T-helper 17 cell (primary cell): ENCODE measurements at places on chromosomes 1 and 21. TPM values are rescaled to one million over a fixed set of nuclear protein-coding genes. Genes with fewer than 3 reads are reported as not detected.

The SAMD13 gene
- total RNA-seq, result not detected

The ACOT11 gene
- 0.78 TPM for total RNA-seq

The SLAMF9 gene
- total RNA-seq, result not detected

The ZNF695 gene
- total RNA-seq, result not detected

The RGS8 gene
- total RNA-seq, result not detected

The OPTC gene
- total RNA-seq, result not detected

The OR2W3 gene
- 6.6 TPM for total RNA-seq

The CA14 gene
- not detected for total RNA-seq

The SOAT1 gene
- 35.4 TPM for total RNA-seq

The LIN9 gene
- total RNA-seq, result 2.8 TPM

The TRIM58 gene
- 44.2 TPM for total RNA-seq

DNA sequence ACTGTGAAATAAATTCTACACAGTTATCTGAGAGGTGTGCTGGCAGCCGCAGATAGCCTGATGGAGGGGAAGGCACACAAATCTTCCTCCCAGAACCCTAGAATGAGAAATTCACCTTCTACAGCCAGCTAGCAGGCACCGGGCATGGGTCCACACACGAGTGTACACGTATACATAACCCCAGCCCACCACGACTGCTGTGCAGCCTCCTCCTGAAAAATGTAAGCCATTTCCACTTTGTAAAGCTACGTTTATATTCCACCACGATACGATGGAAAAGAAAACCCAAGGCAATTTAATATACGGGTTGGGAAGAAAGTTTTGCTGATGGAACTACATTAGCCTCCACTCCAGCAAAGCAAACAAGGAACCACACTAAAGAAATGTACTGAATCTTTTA lies 1.8 kb downstream of the BTG3 start:
- no peak for DNase-seq

GRCh38 chr1:108038653-108039236 lies 73.8 kb upstream of the VAV3 start:
- DNase-seq, result no peak

GRCh38 chr1:227465256-227465655 lies 98.1 kb upstream of the ZNF678 start:
- DNase-seq, result no peak

DNA sequence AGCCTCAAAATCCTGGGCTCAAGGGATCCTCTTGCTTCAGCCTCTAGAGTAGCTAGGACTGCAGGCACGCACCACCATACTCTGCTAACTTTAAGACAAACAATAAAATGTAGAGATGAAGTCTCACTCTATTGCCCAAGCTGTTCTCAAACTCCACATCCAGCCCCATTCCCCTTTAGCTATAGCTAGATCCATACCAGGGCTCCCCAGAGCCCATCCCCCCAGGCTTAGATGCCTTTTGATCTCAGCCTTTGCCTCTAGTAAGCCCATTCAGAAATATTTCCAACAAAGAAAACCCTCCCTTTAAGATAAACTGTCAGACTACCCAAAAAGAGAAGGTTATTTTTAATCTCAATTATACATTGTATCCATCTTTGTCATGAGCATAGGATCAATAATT lies 325.4 kb downstream of the CHRM3 start:
- DNase-seq, result no peak

DNA sequence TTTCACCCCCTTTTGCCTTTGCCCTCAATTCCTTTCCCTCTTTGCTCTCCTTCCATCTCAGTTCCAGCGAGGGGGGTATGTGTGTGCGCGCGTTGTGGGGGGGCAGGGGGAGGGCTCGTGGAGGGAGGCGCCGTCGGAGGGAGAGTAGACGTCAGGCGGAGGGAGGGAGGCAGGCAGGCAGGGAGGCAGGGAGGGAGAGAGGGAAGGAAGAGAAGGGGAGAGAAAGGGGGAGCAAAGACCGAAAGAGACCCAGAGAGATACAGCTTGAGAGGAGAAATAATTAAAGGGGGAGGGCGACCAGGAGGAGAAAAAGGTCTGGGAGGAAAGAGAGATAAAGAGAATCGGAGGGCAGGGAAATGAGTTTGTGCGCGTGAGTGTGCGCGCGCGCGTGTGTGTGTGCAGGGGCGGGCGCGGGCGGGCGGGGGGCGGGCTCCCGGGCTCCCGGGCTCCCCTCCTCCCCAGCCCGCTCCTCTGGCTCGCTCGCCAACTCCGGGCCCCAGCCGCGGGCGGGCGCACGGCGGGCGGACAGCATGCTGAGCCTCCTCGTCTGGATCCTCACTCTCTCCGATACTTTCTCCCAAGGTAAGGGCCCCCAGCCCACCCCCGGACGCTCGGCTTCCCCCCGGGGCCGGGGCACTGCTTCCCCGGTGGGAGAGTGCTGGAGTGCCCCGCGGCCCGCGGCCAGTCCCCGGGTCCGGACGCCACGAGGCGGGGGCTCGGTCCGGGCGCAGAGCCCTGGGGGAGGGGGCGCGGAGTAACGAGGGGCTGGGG lies at the start of gene KIRREL1:
Gene KIRREL1, plus strand, starts transcription at position 499 of the 771 bp plus-strand sequence. Its CDS starts 32 bp downstream, at position 531.
- no peak for DNase-seq

DNA sequence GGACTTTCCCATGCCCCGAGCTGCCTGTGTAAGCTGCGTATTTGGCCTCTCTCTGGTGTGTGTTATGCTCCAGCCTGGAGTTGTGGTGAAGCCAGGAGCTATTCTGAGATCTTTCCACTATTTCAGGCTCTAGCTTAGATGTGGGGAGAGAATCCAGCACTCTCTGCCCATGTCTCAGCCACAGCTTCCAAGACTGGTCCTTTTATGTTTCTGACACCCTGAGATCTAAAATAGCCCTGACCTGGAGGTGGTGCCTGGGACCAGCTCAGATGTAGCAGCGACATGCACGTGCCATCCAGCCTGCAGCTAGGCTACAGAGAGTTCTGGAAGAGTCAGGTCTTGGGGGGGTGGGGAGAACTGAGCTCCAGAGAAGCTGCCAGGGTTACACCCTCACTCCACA lies 76.5 kb downstream of the TENT5C start:
- no peak for DNase-seq

DNA sequence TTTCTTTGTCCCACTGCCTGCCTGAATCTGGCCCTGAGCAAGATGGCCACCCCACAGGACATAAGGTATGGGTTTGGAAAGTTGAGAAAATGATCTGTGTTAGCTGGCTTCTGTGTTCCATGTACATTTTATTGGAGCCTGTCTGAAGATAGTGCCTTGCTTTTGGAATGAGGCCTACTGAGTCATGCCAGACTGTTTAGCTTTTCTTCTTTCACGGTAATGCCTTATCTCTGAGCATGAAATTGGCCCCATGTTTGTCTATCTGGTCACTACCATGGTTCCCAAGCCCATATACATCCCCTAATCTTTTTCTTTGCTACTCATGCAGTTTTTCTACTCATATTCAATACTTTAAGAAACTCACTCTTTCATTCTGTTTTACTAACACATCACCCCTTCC lies 85.1 kb upstream of the LMO4 start:
- DNase-seq, result no peak

- no peak for DNase-seq
These were observed 2.2 kb downstream of the ATPAF1 start for GRCh38 chr1:46665983-46666382.

GRCh38 chr1:3809680-3810079 lies 13.4 kb upstream of the LRRC47 start:
- no peak for DNase-seq

DNA sequence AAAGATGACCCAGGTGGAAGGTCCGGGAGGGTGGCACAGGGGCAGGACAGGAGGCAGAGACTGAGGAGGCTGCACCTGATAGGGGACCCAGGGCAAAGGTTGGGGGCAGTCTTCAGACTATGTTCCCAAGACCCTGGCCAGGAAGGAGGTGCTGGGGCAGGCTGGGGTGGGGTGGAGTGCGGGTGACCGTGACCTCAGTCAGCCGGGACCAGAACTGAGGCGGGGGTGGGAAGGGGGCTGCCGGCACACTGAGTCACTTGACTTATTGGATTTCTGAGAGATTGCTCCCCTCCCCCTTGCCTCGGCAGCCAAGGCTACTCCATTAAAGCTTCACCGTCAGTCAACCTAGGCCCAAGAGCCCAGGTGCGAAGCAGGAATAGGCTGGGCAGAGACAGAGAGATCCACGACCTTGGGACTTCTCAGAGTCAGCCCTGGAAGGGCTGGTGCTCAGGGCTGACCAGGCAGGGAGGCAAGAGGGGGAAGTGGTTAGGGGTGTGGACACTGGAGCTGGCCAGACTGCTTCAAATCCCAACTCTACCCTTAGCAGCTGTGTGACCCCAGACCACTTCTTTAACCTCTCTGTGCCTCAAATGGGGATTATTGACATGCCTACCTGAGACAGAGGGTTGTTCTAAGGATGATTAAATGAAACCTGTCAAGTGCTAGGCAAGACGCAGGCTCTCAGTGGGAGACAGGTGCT lies 47.9 kb upstream of the LAPTM5 start:
- DNase-seq, result no peak

GRCh38 chr1:66402194-66402593 lies 131.8 kb upstream of the SGIP1 start:
- DNase-seq, result no peak

GRCh38 chr1:36831186-36831810 lies 203.0 kb downstream of the GRIK3 start:
- DNase-seq, result no peak
